ENCODE measurements at places on chromosomes 5 and 9. TPM values are rescaled to one million over a fixed set of nuclear protein-coding genes. Genes with fewer than 3 reads are reported as not detected.

SPATA31A5 gene
- not detected for total RNA-seq

KIF12 gene
- not detected for total RNA-seq

PHYHD1 gene
- 33.4 TPM for total RNA-seq

GNG10 gene
- total RNA-seq, result 58.9 TPM

ADAMTSL1 gene
- total RNA-seq, result not detected

RECK gene
- 22.2 TPM for total RNA-seq

ADGRD2 gene
- not detected for total RNA-seq

TSTD2 gene
- 16.5 TPM for total RNA-seq

SYK gene
- 0.33 TPM for total RNA-seq

IL4 gene
- not detected for total RNA-seq

TTC16 gene
- total RNA-seq, result not detected

IFNA16 gene
- total RNA-seq, result not detected

TXNDC8 gene
- not detected for total RNA-seq

VLDLR gene
- 69.5 TPM for total RNA-seq

All from placental epithelial cell (primary cell).